CD4-positive, alpha-beta T cell treated with Interleukin-6 at 100 ng/mL for 8 hours (primary cell): ENCODE measurements at places on chromosomes 12 and 14.

- peak; percentile 63 for DNase-seq
These were observed 14.7 kb downstream of the CPSF6 start for GRCh38 chr12:69254046-69254445.

DNA sequence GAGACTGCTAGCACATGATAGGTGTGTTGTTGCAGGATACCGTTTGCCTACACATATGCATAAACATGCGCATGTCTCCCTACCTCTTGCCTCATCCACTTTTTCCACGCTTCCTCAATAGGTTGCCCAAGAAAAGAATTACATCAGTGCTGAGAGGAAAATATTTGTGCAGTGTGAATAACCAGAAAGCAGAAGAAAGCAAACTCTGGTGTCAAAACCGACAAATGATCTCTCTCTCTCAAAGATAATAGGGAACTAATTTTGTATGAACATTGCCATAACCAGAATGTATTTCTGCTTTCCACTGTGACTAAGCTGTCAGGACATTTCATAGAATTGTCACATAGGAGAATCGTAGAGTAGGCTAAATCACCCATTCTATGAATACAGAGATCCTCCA, 1.3 kb downstream of the CLEC7A start:
- no peak for DNase-seq

DNA sequence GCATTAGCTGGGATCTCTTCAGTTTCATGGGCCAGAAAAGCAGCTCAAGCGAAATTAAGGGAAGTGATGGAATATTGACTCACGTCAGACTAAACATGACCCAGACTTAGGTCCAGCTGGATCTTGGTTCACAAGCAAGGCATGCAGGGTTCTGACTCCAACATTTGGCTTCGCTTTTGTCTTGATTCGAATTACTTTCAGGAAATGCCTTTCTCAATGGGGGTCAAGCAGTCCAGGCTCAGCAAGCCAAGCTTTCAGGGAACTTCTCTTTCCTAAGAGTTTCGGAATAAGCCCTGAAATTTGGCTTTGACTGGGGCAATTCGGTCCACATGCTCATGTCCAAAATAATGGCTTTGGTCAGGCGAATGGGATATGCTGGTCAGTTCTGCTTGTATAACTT, 678.7 kb upstream of the TMEM132C start:
- DNase-seq: no peak

DNA sequence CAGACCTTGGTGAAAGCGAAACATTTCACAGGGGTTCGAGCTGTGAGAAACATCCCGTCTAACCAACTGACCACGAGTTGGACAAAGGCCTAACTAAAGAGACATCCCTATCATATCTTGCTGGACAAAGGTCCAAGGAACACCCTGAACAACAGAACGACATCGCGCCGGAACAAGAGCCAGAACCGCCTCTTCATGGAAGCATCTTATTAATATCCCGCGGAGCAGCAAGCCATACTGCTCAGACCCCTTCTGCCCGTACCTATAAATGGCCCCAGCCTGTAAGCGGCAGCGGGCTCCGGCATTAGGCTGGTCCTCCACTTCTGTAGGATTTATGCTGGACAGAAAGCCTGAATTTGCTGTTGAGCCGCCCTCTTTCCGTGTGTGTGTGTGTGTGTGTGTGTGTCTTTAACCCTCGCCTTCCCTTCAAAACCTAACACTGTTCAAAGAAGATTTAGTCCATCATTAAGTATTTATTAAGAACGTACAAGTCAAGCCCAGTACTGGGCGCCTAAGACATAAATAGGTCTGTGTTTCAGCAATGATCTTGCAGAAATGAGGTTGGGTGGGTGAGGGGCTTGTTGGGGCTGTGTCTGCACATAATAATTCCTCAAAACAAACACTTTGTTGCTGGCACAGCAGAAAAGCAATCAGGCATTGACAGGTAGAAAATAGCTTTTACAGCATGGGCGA, 1.9 kb downstream of the SLC6A15 start:
- no peak for DNase-seq

DNA sequence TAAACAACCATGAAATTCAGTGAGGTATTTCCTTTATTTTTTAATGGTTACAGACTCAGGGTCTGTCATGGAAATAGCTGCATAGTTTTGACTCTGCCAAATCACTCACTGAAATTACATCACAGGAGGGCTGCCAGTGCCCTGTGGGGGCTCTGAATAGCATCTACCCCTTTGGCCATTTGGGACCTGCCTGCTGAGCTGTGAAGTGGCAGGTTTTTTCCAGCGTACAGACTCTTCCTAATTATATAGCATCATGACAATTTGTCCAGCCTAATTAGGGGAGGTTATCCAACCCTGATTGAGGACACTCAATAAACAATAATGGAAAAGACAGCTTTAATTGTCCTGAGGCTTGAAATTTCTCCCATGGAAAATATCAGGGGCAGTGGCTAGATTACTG, 1.8 kb upstream of the COCH start:
- DNase-seq: no peak

DNA sequence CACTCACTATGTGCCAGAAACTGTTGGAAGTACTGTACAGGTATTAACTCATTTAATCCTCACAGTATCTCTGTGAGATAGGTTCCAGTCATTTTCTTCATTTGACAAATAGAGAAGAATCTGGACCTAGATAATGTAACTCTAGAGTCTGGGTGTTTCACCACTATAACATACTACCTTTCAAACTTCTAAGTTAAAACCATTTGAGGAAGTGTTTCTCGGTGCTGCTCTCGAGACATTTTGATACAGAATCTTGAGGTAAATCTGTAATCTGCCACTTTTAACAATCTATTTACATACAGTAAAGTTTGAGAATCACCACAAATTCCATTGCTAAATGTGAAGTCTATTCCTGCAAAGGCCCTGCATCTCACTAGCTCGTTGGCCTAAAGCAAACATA, 8.8 kb downstream of the OLR1 start:
- DNase-seq: no peak

DNA sequence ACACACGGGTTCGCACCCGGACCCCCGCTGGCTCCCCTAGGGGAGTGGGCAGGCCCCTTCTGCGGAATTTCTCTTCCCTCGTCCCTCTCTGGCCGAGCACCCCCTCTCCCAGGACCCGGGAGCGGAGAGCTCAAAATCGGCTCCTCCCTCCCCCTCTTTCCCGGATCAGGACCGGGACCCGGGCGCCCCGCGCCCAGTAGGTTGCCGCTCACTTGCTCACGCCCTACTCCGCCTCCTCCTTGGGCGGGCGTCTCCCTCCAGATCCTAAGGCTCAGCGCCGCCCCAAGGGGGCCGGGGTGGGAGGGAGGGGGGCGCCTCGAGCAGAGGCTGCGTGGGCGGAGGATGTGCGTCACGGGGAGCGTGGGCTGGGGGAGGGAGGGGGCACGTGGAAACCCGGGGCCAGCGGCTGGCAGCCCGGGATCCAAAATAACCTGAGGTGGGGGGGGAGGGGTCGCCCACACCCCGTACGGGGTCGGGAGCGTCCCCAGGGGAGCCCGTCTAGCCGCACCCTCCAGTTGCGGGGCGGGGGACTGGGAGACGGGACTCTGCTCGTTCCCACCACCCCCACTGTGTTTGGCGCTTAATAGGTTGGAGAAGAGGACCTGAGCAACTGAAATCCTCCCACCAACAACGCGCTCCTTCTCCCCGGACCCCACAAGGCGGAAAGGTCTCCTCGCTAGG, 1.8 kb upstream of the NAB2 start:
- DNase-seq: peak; percentile 90

GRCh38 chr14:72714094-72714493, 179.8 kb downstream of the DPF3 start:
- DNase-seq: peak; percentile 8

DNA sequence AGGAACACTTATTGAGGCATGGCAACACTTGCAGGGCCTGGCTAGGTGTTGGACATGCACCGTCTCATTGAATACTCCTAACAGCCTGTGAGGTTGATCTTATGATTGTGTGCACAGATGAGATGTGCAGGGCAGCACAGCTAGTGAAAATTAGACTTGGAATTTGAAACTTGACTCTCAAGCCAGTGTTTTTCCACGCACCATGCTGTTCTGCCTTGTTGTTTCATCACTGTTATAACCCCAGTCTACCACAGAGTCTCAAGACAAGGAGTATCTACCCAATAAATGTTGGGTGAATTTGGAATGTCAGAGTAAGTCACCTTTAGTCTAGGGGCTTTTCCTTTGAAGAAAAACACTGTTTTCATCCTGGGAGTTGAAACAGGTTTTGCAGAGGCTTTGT, 55.8 kb upstream of the LRIG3 start:
- no peak for DNase-seq

DNA sequence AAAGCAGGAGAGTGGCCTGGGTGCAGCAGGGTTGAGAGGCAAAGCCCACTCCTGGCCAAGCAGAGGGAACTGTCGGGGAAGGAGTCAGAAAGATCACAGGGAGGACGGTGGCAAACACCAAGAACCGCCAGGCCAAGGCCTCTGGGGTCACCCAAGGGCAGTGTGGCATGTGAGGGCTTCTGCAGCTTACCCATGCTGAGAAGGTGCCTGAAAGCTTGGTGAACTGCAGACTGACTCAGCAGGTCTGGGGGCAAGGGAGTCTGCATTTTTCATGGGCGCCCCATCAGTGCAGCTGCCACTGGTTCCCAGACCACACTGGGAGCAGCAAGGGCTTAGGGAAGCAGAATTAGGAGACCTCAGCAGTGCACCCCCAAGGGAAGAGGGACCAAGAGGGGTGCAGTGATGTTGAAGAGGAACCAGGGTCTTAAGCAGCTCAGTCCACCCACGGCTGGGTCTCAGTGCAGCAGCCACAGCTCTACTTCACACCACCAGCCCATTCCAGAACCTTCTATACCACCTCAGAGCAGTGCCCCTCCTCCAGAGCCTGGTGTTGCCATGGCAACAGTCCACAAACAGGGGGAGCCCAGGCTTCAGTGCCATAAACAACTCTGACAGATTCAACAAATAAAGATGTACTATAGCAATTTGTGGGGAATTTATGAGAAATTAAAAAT, 59.4 kb downstream of the ITPK1 start:
- no peak for DNase-seq

GRCh38 chr14:96559571-96559970, 57.4 kb downstream of the PAPOLA start:
- DNase-seq: no peak

DNA sequence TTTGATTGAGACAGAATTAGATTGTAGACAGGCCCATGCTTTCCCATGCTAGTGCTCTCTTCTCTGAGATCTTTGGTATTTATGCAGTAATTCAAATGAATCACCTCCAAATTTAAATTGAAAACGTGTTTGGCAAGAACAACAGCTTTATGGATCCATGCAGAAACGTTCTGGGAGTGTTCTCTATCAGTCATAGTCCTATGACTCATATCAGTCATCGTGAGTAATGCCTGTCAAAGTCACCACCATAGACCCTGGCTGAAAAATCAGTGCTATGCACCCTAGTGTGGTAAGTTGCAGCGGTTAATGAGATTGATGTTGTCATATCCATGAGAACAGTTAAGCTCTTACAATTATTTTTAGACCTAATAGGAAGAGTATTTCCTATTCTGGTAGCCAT, 90.1 kb upstream of the FOXG1 start:
- no peak for DNase-seq

DNA sequence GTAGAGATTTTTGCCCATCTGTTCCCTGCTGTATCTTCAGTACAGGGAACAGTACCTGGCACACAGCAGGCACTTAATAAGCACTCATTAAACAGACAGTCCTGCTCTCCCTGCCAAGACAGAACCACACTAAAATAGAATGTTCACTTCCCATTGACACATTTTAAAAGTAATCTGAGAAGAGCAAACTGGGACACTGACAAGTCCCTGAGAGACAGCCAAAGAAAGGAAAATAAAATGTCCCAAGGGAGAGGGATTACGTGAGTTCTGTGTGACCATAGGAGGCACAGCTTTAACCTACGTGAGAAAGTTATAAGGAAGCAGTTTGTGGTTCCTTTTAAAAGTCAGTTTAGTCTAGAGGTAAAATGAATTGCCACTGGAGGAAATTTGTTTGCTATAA, 43.9 kb upstream of the SYCP3 start:
- no peak for DNase-seq

GRCh38 chr12:66713984-66714383, 35.1 kb upstream of the GRIP1 start:
- no peak for DNase-seq

DNA sequence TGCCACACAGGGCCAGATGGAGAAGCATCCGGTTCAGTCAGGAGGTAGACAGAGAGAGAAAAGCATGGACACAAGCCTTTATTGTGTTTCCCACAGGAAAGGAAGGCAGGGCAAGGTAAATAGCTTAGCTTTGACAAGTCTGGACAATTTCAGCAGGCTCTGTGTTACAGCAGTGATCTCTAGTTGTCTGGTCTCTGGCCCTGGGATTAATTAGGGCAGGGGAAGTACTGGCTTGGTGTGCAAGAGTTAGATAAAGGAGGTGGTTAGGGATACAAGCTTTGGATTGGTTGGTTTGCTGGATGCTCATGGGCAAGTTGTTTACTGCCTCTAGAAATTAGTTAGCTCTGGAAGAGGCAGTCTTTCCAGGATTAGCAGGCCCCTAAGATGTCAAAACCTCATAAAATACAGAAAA, 15.1 kb upstream of the NGDN start:
- DNase-seq: no peak

DNA sequence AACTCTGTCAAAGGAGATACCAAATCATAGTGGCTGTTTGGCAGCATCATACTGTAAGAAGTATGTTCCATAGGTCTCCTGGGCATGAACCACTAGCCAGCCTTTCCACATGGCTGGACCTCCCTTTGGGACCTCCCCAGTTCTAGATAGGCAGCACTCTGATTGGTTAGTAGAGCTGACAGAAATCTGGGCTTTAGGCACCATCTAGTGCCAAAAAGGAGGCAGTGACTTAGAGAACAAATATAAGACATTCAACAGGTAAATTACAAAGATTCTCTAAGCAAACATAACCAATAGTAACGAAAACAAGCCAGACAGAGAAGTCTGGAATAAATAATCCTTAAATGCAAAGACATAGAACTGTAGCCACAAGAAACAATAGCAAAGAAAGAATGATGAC, 148.0 kb upstream of the PDE3A start:
- DNase-seq: no peak
